ENCODE measurements at places on chromosomes 4 and X.

- no peak for ATAC-seq
These were observed 32.2 kb downstream of the UNC5C start for GRCh38 chr4:95516528-95517017.

DNA sequence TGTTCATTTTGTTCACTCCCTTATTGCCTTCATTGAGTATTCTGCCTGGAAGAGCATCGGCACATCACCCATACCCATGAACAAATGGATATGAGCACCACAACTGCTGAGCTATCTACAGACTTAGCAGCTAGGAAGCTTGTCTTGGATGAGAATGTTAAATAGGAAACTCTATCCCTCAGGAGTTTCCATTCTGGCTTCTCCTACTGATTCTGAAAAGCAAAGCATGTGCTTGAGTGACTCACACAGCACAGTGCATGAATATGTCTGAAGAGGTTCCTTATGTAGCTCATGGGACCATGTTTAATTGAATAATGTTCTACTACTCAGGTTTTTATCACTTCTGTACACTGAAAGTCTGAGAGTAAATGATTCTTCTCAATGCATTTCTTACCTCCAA is 57.3 kb upstream of the MXRA5 start:
- ATAC-seq, result no peak

DNA sequence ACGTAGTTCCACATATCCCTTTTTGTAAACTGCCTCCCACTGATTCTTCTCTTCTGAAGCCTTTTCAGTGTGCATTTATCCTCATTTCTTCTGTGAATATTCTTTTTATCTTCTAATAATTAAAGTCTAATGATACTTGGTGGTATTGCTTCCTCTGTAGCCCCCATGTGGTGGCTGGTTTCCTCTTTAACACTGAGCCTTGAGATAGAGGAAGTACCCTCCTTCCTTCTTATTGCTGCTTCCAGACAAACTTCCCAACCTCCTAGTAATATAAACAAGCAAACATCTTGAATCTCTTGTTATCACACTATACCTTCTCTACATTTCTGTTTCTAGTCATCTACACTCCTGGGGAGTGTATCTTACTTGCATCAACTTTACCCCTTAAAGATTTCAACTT is 310.5 kb upstream of the GIMD1 start:
- ATAC-seq, result no peak

GRCh38 chr4:6229095-6229494 is 28.7 kb upstream of the JAKMIP1 start:
- no peak for ATAC-seq

DNA sequence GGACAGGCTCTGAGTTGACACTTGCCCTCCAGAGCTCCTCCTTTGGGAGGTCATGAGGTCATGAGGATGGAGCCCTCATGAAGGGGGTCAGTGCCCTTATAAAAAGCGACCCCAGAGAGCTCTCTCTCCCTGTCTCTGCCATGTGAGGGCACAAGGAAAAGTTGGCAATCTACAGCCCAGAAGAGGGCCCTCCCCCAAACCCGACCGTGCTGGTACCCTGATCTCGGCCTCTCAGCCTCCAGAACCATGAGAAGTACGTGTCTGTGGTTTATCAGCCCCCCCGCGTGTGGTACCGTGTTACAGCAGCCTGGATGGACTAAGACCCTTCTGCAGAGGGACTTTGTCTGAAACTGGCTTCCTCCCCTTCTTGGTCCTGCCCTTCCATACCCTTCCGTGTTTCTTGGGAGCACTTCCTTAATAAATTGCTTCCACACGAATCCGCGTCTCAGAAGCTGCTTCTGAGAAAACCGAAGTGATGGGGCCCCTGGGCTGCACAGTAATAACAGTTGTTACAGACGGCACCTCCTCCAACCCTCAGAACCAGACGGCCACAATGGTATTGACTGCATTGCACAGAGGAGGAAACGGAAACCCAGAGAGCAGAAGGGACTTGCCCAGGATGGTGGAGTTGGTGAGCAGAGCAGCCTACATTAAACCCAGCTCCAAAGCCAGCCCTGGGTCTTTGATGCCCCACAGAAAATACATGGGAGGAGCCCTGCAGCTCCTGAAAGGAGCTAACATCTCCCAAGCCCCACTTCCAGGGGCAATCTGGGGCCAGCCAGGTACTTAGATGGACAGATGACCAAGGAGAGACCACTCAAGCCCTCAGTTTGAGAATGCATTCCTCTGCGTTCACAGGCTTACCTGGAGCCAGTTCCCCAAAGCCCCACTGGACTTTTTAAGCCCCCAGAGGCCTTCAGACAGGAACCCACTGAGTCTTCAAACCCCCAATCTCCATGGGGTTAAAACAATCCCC is 242.7 kb downstream of the BCOR start:
- peak; percentile 61 for ATAC-seq

DNA sequence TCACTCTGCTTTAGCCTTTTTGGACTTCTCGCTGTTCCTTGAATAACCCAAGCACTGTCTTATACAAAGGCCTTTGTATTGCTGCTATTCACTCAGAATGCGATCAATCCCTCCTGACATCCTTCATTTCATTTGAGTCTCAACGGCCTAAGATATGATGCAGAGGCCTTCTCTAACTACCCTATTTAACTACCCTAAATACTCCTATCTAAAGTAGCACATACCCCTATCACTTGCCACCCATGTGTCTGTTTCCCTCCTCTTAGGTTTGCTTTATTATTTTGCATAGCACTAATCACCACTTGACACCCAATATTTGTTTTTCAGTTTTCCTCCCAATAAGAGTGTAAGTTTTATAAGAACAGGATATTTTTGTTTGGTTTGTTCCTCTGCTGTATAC is 42.3 kb upstream of the ACSL4 start:
- no peak for ATAC-seq

DNA sequence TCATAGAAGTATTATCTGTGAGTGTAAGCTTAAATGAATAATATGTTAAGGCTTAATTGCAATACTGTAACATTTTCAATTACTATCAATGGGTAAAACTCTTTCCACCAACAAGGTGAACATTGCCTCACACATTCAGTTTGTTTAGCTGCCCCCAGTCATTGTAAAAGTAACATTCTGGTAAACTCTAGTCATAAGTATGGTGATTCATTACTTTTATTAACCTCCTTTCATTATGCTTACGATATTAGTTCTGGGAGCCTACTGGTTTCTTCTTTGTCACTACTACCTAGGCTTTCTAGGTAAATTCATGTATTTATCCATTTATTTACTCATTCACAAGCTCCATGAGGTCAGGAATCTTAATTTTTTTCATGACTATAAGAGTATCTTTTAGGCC is 412.8 kb upstream of the SLIT2 start:
- no peak for ATAC-seq

DNA sequence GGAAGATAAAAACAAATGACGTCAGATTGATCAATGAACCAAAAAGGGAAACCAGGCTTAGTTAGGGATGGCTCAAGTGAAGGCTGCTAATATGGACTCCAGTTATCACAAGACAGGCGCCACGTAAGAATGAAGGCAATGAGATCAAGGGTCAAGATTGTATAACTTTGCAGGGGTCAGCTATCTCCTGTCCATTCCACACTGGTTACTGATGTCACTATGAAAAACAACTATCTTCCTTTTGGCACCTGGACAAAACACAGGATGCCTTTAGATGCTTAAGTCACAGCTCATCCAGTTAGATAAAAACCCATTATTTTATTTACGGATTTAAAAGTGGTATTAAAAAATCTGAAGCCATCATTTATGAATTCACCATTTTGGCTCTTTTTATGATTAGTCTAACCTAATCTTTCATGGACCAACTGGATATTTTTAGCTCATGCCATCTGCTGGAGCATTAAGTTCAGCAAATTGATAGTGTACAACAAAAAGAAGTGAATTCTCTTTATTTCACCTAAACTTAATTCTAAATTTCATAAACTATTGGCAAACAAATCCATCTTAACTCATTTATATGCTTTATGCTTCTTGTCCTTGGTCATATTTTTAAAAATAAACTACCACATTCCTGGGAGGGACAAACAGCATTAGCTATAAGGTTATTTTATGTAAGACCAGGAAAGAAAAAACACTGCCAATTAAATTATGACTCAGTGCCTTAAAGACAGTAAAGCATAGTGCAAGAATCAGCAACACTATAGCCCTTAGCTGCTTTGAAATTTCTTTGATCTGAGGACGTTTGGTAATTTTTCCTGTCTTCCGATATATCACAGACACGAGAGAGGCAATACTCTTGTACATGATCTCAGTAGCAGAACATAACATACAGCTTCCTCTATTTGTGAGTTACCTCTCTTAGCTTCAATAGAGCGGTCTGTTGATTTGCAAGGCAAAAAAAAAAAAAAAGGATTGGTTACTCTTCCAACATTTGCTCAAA is 27.0 kb downstream of the DHX15 start:
- peak; percentile 69 for ATAC-seq

DNA sequence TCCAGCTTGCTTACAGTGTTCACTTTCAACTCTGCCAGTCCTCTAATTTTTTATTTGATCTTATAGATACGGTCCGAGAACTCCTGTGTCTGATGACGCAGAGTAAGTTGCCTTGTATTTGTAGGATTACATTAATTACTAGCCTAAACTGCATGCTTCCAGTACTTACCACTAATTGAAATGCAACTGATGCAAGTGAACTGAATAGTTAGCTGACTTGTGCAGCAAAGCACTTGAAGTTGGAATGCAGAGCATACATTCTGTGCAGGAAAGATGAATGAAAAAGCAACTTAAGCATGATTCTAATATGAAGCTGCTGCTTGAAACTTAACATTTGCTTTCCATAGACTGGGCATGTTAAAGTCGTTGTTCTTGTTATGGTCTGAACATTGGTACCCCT is 100.9 kb downstream of the LIMCH1 start:
- no peak for ATAC-seq

- no peak for ATAC-seq
These were observed 13.5 kb downstream of the STIM2 start for GRCh38 chr4:26874110-26874509.

GRCh38 chrX:46040001-46040400 is 505.2 kb downstream of the ZNF674 start:
- ATAC-seq, result no peak

DNA sequence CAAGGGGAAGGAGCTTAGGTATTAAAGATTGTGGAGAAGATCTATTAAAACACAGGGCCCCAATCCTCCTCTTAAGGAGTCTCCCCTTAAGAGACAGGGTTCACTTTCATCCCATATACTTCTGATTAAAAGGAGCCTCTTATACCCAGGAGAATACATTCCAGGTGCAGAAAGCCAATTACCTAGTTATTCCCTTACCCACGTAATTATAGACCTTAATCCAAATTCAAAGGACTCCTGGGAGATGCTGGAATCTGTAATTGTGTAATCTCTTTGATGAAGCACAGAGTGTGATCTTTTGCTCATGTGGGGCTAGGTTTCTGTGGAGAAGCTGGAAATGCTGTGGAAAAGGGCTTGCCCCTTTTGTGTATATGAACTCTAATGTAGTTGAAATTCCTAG is 1.4 kb upstream of the SEC24B start:
- ATAC-seq, result no peak

GRCh38 chr4:159823743-159824142 is 720.9 kb downstream of the RAPGEF2 start:
- no peak for ATAC-seq

DNA sequence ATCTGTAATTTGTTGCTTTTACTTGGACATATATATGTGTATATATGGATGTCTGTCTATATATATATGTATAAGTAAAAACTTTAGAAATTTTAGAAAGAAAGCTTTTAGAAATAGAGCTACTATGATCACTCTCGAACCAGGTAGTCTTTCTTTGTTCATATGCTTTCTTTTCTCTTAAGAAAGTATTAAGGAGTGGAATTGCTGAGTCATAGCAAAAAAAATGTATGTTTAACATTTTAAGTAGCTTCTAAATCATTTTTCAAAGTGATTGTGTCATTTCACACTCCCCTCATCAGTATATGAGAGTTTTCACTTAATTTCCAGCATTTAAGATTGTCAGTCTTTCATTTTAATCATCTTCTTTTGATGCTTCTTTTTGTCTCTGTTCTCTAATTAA is 447.9 kb upstream of the TECRL start:
- no peak for ATAC-seq

- ATAC-seq, result no peak
These were observed 185.5 kb downstream of the ZNF330 start for GRCh38 chr4:141406237-141406636.

DNA sequence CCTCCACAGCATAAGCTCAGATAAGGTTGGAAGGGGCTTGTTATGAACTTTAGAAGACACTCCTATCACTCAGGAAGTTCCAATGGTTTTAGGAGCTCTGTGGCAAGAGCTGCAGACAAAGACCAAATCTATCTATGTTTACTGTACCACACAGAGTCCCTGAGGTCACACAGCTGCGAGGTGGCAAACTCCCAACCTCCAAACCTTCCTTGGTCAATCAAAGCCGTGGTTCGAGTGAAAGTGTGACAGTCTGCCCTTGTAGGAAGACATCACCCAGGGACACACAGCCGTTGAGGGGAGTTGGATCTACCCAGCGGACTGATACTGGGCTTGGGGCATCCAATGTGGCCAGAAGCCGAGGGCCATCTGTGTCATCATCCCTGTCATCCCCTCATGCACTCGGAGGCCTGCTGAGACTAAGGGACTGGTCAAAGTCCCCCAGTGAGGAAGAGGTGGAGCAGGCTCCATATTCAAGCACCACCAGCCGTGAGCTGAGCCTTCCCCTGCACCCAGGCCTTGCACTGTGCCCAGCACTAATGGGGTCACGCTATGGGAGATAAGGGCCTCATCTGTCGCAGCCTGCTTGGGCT is 26.8 kb downstream of the MAN2B2 start:
- ATAC-seq, result no peak

- ATAC-seq, result no peak
These were observed 495.2 kb downstream of the AFF2 start for GRCh38 chrX:148995661-148996060.

GRCh38 chr4:123812066-123812390 is 415.4 kb downstream of the SPRY1 start:
- ATAC-seq, result peak; percentile 67

GRCh38 chr4:126614356-126614855 is 1018.4 kb upstream of the INTU start:
- no peak for ATAC-seq

- ATAC-seq, result no peak
These were observed 60.4 kb upstream of the MAGEA4 start for GRCh38 chrX:151852294-151852693.

- no peak for ATAC-seq
These were observed 44.7 kb downstream of the SLC10A7 start for GRCh38 chr4:146477054-146477453.

- ATAC-seq, result no peak
These were observed 761.8 kb upstream of the ATOH1 start for GRCh38 chr4:93066749-93067148.

DNA sequence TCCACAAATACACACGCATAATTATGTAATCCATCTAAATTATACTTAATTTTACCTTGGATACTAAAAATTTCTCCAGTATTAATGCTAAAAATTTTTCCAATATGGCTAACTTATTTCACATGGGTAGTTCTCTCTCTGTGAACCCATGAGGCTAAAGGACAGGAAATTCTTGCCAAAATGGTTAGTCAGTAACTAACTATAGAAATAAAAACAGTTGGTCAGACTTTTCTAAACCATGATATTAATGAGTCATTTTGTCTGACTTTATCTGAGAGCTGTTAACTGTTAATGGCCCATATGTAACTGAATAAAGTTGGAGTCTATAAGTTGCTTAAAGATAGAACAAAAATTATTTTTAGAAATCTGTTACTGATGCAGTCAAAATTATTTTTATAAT is 549.4 kb downstream of the TLL1 start:
- ATAC-seq, result no peak

- no peak for ATAC-seq
These were observed 15.5 kb upstream of the DYNLT3 start for GRCh38 chrX:37862851-37863250.

GRCh38 chrX:38929966-38930421 is 128.7 kb downstream of the MID1IP1 start:
- peak; percentile 32 for ATAC-seq

Measured in esophagus mucosa (tissue), 1 donor.